ENCODE measurements at places on chromosomes 11 and 22.

DNA sequence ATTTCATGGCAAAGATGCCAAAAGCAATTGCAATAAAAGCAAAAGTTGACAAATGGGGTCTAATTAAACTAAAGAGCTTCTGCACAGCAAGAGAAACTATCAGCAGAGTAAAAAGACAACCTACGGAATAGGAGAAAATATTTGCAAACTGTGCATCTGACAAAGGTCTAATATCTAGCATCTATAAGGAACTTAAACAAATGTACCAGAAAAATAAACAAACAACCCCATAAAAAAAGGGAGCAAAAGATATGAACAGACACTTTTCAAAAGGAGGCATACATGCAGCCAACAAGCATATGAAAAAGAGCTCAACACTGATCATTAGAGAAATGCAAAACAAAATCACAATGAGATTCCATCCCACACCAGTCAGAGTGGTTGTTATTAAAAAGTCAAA is 60.3 kb downstream of the AASDHPPT start:
- DNase-seq, result no peak

DNA sequence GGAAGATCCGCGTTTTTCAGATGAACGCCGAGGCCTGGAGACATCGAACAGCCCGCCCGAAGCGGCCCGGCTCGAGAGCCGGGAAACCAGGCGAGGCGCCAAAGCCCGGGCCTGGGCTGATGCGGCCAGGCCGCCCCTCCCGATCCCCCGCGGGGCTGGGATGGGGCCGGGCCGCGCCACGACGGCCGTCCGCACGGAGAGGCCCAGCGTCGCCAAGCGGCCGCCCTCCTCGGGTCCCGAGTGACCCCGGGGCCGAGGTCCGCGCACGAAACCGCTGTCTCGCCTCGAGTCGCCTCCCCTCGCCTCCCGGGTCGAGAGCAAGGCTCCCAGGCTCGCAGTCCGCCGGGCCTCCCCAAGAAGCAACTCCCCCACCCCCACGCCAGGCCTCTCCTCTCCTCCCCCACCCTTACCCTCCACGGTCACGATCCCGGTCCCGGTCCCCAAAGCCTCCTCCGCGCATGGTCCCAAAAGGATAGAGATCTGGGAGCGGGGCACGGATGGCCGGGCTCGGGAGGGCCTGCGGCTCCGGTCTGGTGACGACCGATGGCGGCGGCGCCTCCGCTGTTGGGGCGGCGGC is 482 bp downstream of the DDX17 start:
- DNase-seq, result peak; percentile 57

DNA sequence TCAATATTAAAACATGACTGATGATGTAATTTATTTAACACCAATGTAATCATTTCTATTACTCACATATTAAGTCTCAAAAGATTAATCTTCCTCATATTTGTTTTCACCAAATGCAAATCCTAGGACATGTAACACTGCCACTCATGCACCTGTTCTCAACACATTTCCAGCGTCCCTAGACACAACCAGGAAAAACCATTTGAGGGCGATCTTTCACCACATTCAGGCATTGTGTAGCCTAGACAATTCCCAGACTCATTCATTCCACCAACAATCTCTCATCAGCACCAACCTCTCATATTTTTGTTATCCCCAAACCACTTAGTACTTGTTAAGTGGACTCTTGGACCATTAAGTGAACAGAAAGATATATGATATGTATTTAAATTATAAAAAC is 66.1 kb downstream of the SLC36A4 start:
- DNase-seq, result no peak

DNA sequence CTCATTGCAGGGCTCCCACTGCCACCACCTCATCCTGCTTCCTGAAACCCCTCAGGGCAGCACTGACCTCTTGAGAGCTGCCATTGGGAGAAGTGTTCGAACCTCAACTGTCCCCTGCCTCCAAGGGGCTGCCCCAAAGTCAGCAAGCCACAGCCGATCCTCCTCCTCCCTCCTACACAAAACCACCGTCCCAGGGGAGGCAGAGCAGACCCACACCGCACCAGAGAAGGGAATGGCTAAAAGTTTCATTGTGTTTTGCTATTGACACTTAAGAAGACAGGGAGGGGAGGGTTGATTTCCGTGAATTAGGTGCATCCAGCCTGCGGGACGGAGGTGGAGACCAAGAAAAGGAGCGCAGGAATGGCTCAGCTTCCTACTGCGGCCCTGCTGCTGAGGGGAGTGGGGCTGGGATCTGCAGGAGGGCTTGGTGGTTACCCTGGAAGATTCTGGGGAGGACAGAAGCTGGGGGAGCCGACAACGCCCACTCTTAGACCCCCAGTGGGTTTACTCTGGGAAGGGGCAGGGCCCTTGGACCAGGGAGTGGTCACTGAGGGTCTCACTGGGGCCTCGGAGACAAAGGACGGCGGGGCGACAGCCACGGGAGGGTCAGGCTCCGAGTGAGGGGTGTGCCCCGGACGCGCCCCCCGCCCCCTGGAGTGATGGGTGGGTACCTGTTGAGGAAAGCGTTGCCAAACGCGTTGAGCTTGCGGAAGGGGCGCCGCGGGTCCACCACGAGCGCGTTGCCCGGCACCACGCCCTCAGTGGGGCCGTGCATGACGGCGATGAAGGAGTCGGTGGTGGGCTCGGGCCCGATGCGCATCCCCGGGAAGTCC is 815 bp downstream of the EHD1 start:
- peak; percentile 45 for DNase-seq

GRCh38 chr22:23769321-23769965 is 1.7 kb upstream of the CHCHD10 start:
- no peak for DNase-seq

DNA sequence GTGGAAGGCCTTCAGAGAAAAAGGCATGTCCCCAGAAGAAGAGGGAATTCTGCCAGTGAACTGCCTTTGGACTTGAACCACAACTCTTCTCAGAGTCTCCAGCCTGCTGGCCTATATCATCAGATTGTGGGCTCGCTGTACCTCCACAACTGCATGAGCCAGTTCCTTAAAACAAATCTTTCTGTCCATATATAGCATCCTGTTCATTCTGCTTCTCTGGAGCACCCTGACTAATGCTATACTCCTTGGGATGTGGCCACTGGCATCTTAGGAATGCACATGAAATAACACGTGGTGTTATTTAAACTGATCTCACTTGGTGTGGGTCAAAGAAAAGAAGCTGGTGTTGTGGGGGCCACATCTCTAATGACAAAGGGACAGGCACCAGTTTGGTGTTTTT is 58.3 kb upstream of the VSTM5 start:
- DNase-seq, result no peak

- no peak for DNase-seq
Measured at GRCh38 chr22:48761546-48761945, 1066.1 kb downstream of the BRD1 start.

- no peak for DNase-seq
Measured at GRCh38 chr22:32100711-32101110, 57.6 kb downstream of the SLC5A1 start.
